Kasumi-1 (cell line): ENCODE measurements at places on chromosomes 5 and 9.

DNA sequence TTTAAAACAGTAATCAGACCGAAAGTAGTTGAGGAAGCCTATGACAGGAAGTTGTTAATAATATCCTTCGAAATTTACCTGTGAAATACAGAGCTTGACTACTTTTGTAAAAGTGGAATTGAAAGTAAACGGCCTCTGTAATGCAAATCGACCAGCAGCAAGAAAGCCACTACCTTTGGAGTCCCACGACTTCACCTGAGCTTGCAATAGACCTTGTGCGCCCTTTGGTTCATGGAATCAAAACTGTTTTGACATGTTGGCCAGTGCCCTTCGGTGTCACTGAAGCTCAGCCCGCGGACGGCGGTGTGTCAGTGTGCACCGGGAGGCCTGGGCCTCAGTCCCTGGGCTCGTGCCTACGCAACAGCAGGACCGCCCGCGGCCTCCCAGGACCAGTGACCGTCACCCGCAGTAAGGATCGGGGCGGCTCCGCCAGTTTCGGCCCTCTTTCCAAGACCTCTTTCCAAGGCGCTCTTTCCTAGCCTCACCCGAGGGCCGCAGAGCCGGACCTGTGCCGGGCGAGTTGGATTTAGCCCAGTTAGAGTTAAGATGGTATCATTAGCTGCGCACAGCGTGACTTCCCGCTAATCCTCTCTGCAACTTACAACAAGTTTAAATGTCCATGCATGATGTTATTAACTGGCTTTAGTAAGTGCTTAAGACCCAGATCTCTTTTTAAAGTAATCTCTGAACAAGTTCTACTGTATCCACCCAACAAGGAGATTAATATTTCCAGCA, 223.3 kb downstream of the MEF2C start:
- no peak for DNase-seq

DNA sequence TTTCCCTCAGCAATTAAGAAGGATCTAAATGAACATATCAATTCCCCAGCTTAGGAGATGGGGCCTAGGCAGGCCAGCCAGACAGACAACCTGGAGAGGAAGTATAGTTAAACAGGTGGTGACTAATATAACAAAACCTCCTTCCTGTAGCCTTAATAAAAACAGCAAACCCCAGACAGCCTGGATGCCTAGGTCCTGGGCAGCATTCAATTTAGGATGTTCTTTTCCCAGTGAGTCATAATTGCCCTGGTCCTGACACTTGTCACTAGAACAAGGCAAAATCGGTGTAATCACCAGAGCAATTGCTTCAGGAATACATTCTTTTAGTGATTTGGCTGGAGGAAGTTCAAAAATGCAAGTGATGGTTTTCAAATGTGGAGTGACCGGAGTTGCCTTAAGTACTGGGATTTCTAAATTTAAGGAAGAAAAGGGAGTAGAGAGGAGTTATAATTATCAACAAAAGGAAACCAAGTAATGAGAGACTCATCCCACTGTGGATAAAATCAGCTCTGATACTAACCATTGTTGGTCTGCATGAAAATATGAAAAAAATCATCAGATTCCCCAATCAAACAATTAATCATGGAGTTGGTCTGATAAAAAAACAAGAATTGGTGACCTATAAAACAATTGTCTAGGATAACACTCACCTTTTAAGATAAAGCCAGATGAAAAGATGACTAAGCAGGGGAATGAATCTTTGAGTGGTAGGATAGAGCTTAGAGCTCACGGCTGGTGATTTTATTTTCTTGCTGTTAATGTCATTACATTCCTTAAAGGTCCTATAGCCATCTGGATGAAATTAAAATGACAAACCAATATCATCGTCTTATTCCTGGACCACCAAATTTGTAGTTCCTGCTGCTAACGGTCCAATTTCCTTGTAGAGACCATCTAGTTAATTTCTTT, 39.0 kb upstream of the TARS1 start:
- DNase-seq, result no peak

DNA sequence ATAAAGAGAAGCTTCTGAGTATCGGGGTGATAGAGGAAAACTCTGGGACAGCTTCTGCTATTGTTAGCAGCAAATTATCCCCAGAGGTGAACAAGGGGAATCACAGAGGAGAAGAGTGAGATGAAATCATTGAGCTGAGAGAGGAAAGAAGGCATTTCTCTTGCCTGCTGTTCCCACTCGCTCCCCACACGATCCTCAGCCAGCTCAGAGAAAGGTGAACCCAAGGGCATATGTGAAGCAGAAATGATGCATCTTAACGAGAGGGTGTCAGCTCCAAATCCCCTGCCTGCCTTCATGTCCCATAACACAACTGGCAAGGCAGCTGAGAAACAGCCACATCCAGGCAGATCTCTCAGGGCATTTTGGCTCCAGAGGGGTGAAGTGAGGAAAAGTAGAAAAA, 111.6 kb downstream of the BRINP1 start:
- DNase-seq, result no peak

GRCh38 chr5:81156732-81157131, 76.4 kb upstream of the CKMT2 start:
- DNase-seq, result peak; percentile 0

DNA sequence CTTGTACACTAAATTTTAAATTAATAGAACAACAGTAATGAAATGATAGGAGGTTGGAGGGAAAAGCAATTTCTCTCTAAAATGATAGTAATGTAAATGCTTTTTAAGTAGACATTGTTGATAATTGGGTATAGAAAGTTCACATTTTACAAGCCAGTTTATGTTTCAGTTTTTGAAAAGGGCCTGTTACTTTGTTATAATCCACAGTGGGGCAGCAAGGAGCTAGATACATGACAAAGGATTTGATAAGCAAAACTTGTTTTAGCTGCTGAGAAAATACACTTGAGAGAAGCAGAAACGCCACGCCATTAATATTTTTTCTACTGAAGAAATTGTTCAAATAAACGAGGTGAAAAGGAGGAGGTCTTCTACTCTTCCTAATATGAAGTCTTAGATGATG, 30.2 kb downstream of the SREK1 start:
- peak; percentile 78 for DNase-seq

DNA sequence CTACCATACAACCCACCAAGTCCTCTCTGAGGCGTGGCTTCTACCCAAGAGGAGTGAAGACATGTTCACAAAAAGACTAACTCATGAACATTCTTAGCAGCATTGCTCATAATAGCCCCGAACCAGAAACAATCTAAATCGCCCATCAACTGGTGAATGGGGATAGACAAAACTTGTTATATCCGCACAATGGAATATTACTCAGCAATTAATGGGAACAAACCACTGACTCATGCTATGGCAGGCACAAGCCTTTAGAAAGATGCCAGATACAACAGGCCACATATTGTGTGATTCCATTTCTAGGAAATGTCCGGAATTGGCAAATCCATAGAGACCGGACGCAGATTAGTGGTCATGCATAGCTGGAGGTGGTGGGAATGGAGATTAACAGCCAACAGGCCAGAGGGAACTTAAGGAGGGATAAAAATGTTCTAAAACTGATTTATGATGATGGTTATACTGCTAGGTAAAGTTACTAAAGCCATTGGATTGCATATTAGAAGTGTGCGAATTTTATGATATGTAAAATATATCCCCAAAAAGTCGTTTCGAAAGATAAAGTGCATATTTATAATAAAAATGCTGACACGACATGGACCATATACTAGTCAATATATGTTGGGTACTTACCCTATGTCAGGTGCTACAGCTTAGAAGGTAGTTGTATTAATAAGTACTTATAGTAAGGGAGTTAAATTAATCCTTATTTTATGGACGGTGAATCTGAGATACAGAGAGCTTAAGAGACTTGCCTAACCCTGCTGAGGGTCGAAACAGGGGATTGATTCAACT, 55.4 kb downstream of the LHX2 start:
- DNase-seq, result no peak

DNA sequence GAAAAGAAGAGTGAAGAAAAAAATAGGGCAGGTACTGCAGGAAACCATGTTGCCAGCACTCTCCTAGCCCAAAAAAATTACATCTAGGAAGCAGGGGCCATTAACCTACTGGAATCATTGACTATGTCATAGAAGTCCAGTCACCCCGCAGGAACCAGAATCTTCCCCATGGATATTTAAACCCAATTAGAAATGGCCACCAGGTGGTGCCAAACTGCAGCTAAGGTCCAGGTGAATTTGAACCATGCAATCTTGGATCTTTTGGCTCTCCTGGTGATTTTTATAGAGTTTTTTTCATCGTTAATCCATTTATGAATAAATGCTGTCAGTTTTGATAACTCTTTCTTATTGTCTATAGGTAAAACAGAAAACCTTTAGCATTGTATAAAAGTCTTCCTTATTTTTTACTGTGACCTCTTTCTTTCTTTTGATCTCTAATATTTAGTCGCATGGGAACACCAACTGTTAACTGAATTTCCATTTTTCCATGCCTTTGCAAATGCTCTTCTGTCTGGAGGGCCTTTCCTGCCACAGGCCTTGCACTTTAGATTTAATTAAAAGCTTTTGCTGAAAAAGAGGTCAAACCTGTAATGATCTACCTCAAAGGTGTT, 147.5 kb upstream of the FGF10 start:
- DNase-seq, result no peak

GRCh38 chr5:38202741-38203140, 55.6 kb upstream of the EGFLAM start:
- DNase-seq, result no peak
